ENCODE measurements at places on chromosomes 6 and 20.

- DNase-seq, result no peak
These were observed 14.3 kb upstream of the NEDD9 start for GRCh38 chr6:11246722-11247121.

DNA sequence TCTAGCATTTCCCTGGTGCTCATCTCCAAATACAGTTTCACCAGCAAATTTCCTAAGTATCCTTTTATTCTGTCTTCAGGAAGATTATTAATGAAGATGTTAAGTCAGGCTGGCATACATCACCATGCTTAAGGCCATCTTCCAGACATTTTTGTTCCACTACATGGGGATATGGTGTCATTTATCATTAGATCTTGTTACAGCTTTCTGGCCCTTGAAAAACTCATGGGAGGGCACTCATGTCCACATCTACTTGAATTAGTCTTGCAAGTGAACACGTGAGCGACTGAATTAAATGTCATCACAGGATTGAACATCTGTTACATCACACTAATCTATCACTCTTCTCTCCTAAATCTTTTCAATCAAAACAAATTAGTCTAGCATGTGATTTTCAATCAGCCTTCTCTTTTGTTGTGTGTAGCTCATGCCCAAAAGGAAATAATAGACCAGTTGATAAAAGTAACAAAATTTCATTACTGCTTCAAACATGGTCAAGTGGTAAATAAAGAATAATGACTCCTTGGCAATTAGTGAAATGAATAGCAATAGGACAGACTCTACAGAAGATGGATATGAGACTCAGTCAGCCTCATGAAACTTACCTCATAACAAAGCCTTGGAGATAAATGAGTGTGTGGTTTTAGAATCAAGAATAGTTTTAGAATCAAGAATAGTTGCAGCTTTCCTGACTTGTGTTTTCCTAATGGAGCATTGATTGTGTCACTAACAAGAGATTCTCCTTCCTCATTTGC is 80.5 kb downstream of the MTFR2 start:
- DNase-seq, result no peak

GRCh38 chr6:105326216-105326615 is 76.7 kb downstream of the PREP start:
- DNase-seq, result no peak

DNA sequence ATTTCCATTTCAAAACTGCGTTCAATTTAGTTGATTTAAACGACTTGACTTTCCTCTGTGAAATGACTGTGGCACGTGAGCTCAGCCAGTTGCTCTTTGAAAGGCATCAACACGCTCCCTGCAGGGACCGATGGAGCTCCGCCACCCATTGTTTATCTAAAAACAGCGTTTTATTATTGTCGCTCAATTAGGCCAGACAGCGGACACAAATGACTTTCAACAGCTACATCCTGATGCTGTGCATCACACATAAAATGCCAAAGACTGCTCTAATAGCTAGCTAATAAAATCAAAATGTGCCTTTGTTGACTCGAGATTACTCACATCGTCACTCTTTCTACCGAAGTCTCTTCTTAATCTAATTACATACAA is 332.5 kb downstream of the CD83 start:
- no peak for DNase-seq

DNA sequence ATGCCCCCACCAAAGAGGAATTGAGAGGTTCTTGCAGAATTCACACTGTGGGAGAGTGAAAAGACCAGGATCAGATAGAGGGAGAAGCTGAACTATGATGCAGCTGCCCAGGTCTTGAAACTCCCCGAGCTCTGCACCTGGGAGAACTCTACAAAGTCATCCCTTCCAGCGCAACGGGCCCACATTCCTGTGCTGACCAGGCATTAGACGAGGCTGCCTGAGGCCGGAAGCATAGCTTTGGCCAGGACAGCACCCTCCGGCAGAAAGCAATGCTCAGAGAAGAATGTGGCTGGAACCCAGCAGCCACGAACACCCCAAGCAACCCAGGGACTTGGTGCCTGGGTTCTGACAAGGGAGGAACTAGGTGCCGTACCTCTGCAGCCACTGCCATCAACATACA is 281.5 kb upstream of the CDH4 start:
- DNase-seq, result no peak

- no peak for DNase-seq
These were observed 348 bp upstream of the PYGB start for GRCh38 chr20:25247518-25247955.

DNA sequence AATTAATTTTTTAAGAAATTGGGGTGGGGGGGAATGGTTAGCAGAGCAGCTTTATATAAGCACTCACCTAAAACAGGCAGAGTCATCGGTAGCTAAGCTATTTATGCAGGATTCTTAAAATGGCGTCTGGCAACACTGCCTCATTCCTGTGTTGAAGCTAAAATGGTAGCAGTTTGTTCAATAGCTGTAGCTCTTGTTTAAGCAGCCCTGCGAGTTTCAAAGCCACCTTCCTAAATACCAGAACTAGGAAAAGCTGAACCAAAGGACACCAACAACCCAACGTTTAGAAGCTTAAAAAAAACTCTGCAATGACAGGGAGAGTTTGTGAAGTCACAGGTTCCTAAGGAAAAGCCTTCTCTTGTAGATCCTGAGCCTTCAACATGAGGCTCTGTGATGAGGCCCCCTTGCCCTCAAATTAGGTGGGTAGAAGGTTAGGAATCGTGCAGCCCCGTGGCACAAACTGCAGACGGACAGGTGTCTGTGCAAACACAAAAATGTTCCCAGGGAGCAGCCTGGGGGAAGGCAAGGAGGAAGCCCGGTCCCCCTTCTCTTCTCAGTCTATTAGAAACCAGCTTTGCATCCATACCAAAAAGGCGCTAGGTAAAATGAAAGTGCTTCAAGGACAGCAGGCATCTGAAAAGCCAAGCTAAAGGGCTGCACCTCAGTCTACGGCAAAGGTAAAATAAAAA is 4.7 kb downstream of the ZMYND8 start:
- DNase-seq, result no peak

DNA sequence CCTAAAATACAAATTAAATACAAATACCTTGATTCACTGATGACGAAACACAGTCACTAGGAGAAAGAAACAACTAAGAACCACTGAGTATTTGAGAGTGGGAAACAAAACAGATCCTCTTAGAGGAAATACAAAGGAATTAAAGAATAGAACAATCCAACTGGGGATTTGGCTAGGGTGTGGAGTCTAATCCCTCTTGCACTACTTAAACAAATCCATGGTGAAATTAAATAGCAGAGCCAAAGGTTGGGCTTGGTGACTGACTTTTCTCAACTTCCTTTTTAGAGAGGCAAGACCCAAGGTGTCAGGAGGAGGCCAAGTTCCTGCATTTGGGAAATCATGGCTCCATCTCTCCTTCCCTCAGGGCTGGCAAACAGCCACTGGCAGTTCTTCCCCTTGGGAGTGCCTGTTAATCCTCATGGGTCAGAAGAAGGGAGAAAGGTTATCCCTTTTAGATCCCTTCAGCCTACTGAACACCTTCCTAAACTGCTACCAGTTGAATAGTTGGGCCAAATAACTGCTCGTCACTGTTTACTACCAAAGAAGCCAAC is 101.2 kb upstream of the TRAF3IP2 start:
- DNase-seq, result no peak

DNA sequence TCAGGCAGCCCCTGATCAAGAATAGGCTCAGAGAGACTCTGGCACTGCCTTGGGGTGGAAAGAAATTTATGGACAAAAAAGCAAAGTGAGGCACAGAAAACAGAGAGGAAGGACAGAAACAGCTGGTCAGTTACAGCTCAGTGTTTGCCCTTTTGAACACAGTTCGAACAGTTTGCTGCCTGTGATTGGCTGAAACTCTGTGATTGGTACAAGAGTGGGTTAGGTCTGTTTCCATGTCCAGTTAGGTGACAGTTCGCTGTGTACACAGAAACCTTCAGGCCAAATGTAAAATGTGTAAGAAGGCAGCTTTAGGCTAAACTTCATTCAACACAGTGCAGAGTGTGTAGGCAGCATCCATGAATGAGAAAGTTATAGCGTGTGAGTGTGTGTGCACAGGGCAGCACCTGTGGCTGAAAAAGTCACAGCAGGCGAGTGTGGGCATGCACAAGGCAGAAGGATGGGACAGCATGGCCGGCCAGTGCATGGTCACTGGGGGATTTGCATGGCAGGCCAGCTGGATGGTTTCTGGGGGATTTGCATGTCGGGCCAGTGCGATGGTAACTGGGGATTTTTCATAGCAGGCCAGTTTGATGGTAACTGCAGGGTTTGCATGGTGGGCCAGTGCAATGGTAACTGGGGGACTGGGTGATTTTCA is 75.4 kb upstream of the FRMD1 start:
- no peak for DNase-seq

DNA sequence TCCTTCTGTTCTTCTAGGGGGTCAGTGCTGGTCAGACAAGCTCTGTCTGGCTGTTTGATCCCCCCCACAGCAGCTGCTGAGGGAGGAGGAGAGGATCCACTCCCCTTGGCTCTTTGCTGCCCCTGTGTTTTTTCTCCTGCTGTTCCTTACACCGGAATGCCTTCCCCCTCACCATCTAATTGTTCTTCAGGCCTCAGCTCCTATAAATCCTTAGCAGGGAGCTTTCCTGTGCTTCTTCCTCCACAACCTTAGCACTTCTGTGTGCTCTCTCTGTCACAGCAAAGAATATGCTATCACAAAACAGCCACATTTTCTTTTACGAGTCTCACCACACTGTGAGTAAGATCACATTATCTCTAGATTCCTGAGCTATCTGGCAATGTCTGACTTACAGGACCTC is 196.6 kb downstream of the OTOR start:
- DNase-seq, result no peak

GRCh38 chr20:2042400-2042799 is 48.5 kb upstream of the PDYN start:
- DNase-seq, result no peak

DNA sequence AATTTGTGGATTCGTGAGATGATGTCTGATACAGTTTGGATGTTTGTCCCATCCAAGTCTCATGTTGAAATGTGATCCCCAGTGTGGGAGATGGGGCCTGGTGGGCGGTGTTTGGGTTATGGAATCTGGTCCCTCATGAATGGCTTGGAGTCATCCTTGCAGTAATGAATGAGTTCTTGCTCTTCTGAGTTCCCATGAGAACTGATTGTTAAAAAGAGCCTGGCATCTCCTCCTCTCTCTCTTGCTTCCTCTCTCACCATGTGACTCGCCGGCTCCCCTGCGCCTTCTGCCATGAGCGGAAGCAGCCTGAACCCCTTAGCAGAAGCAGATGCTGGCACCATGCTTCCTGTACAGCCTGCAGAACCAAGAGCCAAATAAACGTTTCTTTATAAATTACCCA is 30.5 kb upstream of the RPP40 start:
- no peak for DNase-seq

- no peak for DNase-seq
These were observed 22.8 kb downstream of the FITM2 start for GRCh38 chr20:44288252-44288651.

DNA sequence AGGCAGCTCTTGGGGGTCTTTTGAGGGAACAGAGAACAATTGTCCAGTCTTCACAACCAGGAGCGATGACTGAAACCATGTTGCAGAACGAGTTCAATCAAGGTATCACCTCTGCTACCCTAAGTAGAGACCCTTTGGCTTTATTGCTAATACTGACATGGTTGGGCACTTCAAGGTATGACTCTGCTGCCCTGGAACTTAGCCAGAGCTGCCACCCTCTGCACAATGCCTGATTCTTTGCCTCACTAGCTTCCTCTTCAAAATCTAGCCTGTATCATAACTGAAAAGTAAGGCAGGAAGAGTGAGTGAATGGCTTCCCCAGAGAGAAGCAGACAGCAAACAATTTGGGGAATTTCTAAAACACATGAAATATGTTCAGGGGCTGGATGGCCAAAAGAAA is 592.7 kb upstream of the NRSN1 start:
- DNase-seq, result no peak

- DNase-seq, result no peak
These were observed 79.6 kb downstream of the IPCEF1 start for GRCh38 chr6:154276810-154277628.

- DNase-seq, result no peak
These were observed 260.5 kb downstream of the NRN1 start for GRCh38 chr6:5746053-5746758.

GRCh38 chr6:12962987-12963386 is 246.4 kb downstream of the PHACTR1 start:
- no peak for DNase-seq

GRCh38 chr20:35048739-35049138 is 43.9 kb downstream of the TRPC4AP start:
- no peak for DNase-seq

GRCh38 chr20:15236812-15237211 is 899.4 kb upstream of the FLRT3 start:
- no peak for DNase-seq

- no peak for DNase-seq
These were observed 29.0 kb downstream of the PDYN start for GRCh38 chr20:1964659-1965405.

- DNase-seq, result no peak
These were observed 69.1 kb downstream of the SLC35F1 start for GRCh38 chr6:117976030-117976651.

- DNase-seq, result no peak
These were observed 489.5 kb downstream of the CDH26 start for GRCh38 chr20:60447703-60448102.
